Sigmoid colon (tissue), 7 donors: ENCODE measurements at places on chromosomes 16 and 17. TPM values are rescaled to one million over a fixed set of nuclear protein-coding genes. Genes with fewer than 3 reads are reported as not detected.
A peak's percentile ranks its signal among the peaks of the same experiment; 100 is the strongest.

DNA sequence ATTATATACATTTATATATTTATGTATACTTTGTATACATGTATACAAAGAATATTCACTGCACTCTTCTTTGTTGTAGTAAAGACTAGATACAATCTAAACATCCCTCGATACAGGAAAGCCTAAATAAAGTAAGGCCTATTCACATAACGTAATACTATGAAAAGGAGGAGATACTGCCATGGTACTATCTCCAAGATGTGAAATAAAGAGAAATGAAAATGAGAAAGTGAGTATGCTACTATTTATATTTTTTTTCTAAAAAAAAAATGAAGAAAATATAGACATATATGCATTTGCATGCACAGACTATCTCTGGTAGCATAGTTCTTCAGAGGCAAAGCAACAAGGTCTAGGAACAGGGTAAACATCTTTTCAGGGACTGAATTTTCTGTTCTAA, 19.4 kb downstream of the CFDP1 start:
- DNase-seq: no peak

DNA sequence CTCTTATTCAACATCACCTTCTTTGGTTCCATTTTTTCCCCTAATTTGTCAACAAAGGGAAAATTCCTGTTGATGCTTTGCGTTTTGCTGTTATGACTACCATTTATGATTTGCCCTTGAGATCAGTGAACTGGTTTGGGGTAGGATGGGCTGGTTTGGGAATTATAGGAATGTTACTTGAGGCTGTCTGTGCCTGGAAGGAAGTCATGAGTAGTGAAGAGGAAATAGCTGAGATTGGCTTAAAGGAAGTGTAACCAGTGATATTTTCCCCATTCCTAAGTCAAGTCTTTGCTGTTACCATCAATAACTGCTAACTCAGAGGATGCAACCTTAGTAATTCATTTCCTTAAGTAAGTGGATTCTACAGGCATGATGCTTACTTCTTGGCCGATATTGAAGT, 179.2 kb downstream of the MAP2K6 start:
- DNase-seq: no peak

RNF222 gene
- total RNA-seq: not detected

TRPV3 gene
- 0.36 TPM for total RNA-seq

MYH1 gene
- total RNA-seq: not detected

CACNA1G gene
- 0.36 TPM for total RNA-seq

DNA sequence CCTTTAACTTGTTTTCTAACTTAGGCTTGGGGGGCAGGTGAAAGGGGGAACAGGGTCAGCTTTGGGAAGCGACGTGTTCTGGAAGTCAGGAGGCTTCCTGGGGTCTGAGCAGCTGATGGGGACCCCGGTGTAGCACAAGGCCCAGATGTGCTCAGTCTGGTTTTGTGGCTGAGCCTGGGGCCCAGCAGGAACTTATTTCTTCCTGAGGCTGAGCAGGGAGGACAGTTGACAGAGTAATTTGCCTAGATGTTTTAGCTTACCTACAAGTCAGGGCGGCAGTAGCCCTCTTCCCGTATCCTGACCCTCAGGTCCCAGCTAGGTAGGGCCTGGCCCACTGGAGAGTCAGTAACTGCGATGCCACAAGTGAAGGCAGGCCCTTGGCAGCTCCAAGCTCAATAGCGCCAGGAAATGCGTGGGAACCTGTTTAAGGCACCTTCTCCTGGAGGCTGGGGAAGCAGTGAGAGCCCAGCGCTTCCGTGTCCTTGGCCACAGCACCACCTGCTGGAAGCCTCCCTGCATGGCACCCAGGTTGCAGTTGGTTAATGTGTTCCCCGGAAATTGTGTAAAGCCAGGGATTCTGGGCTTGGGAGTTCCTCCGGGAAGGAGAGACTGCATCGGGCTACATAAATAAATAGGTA, 5.2 kb downstream of the CCR7 start:
- DNase-seq: peak; percentile 96

CHST4 gene
- total RNA-seq: not detected

SCN4A gene
- total RNA-seq: 0.71 TPM

GRCh38 chr17:80931421-80932265, 60.0 kb upstream of the CHMP6 start:
- no peak for DNase-seq

- DNase-seq: no peak
Observed at GRCh38 chr16:70730031-70730430, 44.2 kb upstream of the MTSS2 start.

CCL18 gene
- 1.4 TPM for total RNA-seq

SRCIN1 gene
- 1.3 TPM for total RNA-seq

TBC1D26 gene
- 1.1 TPM for total RNA-seq

- no peak for DNase-seq
Observed at GRCh38 chr17:35368081-35368830, 5.2 kb downstream of the SLFN11 start.
